Right hindlimb (tissue), 1 donor: ENCODE measurements at places on chromosomes 3 and 15.

- DNase-seq = no peak
Measured at GRCh38 chr15:64751464-64751863, 23.9 kb downstream of the RBPMS2 start.

- DNase-seq = peak; percentile 85
Measured at GRCh38 chr3:51963951-51964451, 3.3 kb downstream of the PCBP4 start.

DNA sequence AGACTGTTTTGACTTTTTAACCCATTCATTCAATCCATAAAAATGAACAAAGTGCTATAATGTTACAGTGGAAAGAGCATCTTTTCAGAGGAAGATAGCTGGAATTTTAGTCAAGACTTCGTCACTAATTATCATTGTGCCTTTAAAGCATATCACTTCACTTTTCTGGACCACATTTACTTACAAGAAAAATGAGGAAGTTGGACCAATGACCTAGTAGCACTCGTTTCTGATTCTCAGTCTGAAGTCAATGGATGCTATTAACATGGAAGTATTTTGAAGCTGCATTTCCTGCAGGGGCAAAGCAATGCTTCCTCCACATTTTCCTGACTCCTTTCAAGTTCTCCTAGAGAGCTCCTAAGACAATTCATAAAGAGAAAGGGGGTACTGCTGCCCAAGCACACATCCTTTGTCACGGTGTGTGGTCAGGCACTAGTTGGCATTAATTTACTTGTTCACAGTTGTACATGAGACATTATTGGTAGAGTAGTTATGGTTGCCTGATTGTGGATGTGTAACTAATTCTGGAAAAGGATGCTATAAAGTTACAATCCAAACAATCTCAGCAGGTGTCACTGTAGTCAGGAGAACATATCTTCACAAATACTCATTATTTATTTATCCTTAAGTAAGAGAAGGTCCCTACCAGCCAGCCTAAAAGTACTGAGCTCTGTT lies 1049.1 kb downstream of the FHIT start:
- DNase-seq = no peak

DNA sequence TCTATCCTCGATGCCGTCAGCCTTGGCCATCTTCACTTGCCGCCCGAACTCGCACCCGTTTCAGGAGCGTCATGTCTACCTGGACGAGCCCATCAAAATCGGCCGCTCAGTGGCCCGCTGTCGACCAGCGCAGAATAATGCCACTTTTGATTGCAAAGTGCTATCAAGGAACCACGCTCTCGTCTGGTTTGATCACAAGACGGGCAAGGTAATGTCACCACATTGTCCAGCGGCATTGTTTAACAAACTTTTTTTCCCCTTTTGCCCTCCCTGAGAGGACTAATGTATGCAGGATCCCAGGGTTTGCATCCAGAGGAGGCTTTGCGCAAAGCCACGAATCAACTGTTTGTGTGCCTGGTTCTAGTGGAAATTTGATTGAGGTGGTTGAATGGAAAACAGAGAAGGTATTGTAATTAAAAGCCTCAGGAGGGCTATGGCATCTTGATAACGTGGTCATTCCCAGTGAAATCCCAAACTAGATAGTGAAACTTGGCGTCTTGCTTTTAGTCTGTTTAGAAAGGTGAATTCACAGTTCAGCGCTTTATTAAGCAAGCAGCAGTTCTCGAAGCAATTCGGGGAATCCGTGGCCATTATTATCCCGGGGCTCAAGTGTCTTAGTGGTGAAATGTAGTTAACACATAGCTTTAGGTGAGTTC lies 1.7 kb downstream of the SLMAP start:
- no peak for DNase-seq

- DNase-seq = peak; percentile 33
Measured at GRCh38 chr3:38655708-38656300, 6.3 kb upstream of the SCN5A start.

- DNase-seq = no peak
Measured at GRCh38 chr3:4757575-4758248, 221.5 kb upstream of the BHLHE40 start.

DNA sequence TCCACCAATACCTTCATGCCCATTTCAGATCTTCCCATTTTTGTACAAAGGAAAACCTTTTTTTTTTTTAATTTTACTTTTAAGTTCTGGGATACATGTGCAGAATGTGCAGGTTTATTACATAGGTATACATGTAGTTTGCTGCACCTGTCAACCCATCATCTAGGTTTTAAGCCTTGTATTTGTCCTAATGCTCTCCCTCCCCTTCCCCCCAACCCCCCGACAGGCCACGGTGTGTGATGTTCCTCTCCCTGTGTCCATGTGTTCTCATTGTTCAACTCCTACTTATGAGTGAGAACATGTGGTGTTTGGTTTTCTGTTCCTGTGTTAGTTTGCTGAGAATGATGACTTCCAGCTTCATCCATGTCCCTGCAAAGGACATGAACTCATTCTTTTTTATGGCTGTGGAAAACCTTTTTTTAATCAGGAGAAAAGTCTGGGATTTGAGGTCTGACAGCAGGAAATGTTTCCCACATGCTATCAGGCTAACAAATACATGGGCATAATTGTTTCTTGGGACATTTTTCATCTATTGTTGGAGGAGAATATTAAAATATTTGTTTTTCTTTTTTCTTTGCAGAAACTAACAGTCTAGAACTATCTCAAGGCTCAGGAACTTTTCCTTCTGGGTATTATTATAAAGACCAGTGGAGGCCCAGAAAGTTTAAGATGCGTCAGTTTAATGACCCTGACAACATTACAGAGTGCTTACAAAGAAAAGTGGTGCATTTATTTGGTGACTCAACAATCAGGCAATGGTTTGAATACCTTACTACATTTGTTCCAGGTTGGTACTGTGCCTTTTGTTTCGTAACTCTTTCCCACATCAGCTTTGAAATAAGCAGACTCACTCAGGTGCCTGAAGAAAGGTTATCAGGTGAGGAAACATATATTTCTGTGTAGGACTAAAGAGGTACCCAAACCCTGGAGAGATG lies 32.8 kb upstream of the NFKBIZ start:
- DNase-seq = no peak

GRCh38 chr3:20078194-20078714 lies 38.0 kb downstream of the KAT2B start:
- DNase-seq = no peak

- DNase-seq = no peak
Measured at GRCh38 chr3:73176941-73177340, 115.5 kb downstream of the EBLN2 start.

DNA sequence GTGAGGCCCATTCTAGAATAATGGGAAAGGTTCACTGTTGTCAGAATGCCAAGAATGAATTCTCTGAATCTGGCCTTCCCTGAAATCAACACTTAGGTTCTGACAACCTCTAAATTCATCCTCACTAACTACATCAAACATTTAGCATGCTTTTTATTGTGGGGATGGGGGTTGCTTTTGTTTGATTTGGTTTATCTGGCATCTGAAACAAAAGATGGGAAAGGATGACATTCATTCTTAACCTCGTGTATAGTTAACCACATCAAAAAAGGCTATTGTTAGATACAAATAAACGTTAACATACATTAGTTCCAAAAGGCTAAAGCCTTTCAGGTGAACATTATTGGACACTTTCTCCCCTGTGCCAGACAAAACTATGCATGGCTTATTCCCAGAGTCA lies 357.3 kb downstream of the FHIT start:
- DNase-seq = no peak

- DNase-seq = no peak
Measured at GRCh38 chr3:67325231-67325630, 327.1 kb downstream of the KBTBD8 start.

- DNase-seq = no peak
Measured at GRCh38 chr3:66083096-66083678, 44.5 kb upstream of the MAGI1 start.

GRCh38 chr3:149609595-149609994 lies 48.2 kb downstream of the WWTR1 start:
- DNase-seq = no peak

GRCh38 chr3:158718490-158719170 lies 13.6 kb downstream of the RARRES1 start:
- DNase-seq = peak; percentile 62

DNA sequence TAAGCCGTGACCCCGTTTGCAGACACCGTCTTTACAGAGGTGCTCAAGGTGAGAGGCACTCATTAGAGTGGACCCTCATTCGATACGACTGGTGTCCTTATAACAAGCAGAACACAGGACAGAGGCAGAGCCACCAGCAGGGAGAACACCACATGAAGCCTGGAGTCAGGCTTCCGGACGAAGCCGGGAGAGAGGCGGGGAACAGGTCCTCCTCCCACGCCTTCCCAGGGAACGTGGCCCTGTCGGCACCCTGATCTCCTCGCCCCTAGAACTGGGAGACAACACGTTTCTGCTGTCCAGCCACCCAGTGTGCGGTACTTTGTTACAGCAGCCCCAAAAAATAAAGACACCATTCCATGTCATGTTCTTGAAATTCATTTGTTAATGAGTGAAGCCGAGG lies 33.6 kb downstream of the ZDHHC19 start:
- DNase-seq = no peak

DNA sequence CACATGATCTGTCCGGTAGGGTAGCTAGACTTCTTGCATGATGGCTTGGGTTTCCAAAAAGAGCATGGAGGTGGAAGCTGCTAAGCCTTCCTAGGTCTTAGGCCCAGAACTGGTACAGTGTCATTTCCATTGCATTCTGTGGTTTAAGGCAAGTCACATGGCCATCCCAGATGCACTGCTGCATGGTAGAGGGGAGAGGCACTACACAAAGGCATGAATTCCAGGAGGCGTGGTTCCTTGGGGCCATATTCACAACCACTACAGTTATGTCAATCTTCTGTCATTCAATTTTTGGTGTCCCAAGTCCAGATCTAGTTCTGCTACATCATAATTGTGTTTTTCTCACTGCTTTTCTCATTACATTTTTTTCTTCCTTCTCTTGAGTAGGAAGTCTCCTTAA lies 122.2 kb upstream of the CHRM5 start:
- DNase-seq = no peak

DNA sequence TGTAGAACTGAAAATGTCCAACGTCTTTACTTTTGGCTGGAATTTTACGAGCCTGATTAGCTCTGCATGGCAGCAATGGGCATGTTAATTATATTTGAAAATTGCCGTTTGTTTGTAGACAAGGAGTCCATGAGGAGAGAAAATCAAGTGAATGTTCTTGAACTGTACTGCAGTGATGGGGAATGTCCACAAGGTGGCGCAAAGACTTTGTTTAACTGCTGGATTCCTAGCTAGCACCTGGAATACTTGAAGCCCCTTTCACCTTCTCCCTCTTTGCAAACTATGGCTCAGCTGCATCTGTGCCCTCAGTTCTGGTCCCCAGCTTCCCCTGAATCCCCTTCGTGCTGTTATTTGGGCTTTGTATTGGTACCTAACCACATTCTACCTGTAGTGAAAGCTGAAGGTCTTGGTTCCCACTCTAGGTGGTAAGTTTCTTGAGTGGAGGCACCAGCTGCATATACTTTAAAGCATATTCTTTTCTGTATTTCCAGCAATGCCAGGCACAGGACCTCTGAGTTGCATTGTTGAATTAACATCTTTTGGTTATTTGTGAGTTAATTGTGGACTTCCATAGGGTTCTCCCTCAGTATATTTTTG lies 25.3 kb downstream of the EXOG start:
- peak; percentile 64 for DNase-seq

- no peak for DNase-seq
Measured at GRCh38 chr3:41920406-41920965, 41.4 kb downstream of the ULK4 start.

- DNase-seq = no peak
Measured at GRCh38 chr15:31151301-31152233, 50.0 kb upstream of the TRPM1 start.

DNA sequence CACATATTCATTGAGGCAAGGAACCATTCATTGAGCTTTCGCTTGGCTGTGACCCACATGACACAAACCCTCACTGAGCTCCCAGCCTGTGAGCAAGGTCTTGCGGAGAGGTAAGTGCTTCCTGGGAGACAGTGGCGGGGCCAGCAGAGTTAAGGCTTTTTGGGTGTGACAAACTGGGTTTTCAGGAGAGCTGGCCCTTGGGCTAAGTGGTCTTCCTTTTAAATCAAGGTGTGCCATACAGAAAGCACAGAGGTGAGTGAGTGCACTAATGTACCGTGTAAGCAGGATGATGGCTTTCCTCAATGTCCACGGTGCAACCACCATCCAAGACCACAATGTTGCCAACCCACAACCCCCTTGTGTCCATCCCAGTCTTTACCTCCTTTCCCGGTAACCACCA lies 28.6 kb downstream of the POMGNT2 start:
- DNase-seq = no peak
